Fibroblast of pulmonary artery (primary cell): ENCODE measurements at places on chromosomes 1 and 21.
A peak's percentile ranks its signal among the peaks of the same experiment; 100 is the strongest.

DNA sequence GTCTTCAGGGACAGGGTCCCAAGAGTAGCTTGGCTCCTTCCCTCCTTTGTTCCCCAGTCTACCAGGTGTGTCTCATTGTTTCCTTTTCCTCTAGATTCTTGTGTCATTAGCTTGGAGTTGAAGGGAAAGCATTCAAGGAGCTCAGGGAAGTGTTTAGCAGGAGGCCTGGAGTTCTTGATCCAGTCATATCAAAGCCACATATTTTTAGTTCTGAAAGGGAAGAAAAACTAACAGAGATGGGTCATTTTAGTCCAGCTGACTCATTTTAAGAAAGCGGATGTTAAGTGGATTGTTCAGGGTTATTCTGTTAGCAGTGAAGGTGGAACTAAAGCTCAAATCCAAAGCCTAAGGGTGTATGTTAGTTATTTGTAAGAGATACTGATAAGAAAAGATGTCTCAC, 721 bp downstream of the C1orf54 start:
- DNase-seq = no peak

DNA sequence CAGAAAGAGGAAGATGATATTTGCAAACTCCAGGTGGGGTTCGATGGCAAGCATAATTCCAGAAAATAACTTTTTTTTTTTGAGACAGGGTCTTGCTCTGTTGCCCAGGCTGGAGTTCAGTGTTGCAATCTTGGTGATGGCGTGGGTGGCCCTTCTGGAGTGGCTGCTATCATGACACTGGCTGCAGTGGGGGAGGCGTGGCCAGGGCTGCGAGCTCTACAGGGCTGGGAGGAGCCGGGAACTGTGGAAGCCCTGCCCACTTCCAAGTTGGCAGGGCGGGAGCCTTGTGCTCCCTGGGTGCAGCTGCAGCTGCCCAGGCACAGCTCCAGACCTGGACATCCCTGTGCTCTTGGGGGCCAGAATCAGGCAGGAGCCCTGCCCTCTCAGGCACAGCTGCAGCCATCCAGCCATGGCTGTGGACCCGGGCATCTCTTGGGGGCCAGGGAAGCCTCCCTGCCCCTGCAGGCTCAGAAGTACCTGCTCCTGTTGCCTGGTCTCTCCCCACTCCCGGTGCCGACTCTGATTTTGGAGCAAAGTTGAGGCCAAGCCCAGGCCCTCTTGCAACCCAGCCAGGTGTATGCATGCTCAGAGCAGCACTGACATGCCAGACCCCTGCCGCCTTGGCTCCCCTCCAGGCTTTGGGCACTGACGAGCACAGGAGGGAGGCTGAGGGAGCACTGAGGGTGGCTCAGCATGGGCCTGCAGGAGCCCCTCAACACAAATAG, 7.2 kb upstream of the BCL10 start:
- no peak for DNase-seq

- DNase-seq = no peak
Observed at GRCh38 chr1:229043115-229043514, 227.8 kb upstream of the RAB4A start.

DNA sequence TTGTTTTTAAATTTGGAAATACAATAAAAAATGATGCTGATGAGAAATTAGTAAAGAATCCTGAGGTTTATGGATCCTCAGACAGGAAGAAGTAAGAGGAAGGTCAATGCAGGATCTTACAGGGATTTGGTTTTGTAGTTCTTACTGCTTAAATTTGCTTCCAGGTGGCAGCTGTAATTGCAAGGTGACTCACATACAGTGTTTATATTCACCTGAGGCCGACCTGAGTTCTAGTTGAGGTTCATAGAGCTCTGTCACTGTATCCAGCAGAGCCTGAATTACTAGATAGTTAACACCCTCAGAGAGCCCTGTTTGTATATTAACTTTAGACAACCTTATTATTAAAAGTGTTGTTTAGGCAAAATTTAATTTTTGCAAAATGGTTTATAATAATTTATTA, 1.4 kb upstream of the WDR26 start:
- no peak for DNase-seq

- DNase-seq = no peak
Observed at GRCh38 chr1:34625521-34626015, 129.3 kb upstream of the GJB5 start.

DNA sequence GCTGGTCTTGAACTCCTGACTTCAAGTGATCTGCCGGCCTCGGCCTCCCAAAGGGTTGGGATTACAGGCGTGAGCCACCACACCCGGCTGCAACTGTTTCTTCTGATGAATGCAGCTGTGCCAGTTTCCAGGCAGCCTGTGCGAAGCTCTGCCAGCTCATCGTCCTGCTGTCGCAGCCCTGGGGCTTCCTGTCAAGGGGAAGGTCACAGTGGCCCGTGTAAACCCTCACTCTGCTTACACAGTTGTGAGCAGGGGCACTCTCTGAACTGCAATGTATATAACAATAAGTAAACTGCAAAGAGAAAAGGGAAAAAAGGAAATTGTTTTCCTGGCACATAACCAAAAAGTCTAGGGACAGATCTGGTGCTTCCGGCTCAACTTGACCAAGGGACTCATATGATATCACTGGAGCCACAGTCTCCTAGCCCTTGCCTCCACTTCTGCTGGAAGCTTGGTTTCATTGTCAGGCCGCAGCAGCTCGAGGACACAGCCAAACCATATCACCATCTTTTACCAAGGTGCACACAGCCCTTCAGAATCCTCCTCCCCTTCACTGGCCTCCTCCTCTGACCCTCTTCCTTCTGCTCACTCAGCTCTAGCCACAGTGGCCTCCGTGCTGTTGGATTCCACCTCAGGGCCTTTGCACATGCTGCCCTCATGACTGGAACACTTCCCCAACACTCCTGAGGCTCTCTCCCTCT, 22.8 kb upstream of the LBR start:
- no peak for DNase-seq

DNA sequence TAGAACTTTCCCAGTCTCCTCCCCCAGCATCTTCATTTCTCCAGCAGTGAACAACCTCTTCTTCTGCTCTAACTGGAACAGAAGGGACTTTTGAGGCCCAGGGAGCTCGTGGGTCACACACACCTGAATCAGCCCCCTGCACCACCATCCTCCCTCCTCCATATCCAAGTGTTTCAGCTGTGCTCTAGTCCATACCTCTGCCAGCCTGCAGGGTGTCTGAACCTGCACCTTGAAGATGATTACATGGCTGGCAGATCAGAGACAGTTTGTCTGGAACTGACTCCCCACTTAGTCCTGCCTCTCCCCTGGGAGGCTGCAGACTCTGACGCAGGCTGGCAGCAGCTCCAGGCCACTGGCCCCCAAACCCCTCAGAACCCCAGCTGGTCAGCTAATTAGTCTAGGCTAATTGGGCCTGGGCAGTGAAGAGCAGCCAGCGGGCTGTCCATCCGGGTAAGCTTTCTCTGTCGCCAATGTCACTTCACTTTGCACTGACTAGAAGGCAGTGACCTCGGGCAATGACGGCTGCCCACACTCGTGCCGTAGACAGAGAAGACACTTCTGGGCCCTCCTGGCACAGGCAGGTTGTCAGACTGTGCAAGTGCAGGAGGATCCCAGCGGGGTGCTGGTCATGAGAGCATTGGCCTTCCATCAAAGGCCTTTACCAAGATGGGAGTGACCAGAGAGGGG, 12.2 kb downstream of the CAMK1G start:
- no peak for DNase-seq

- no peak for DNase-seq
Observed at GRCh38 chr1:223288826-223289225, 75.2 kb downstream of the SUSD4 start.

DNA sequence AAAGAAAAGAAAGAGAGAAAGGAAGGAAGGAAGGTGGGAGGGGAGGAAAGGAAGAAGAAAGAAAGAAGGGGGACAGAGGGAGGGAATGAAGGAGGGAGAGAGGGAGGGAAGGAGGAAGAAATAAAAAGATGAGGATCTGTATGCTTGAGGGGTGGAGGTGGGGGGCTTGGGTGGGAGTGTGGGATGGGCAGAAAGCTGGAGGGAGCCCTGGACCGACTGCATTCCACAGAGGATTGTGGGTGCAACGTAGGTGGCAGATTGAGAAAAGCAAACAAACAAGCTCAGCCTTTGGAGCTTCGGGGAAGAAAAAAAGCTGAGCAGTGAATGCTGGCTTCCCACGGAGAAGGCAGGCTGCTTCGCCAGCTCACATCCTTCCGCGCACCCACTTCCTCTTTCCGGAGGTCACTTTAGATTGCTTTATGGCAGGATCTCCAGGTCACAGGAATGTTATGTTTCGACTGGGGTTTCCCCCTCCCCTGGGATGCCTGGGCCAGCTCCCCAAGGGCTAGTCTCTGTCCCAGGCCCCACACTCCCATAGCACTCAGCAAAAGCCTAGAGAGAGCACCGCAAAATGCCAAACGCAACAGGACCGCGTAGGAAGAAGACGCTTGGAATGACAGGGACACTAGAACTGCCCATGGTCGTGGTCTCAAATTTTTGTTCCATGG, 20.7 kb upstream of the LGALS8 start:
- peak; percentile 85 for DNase-seq

DNA sequence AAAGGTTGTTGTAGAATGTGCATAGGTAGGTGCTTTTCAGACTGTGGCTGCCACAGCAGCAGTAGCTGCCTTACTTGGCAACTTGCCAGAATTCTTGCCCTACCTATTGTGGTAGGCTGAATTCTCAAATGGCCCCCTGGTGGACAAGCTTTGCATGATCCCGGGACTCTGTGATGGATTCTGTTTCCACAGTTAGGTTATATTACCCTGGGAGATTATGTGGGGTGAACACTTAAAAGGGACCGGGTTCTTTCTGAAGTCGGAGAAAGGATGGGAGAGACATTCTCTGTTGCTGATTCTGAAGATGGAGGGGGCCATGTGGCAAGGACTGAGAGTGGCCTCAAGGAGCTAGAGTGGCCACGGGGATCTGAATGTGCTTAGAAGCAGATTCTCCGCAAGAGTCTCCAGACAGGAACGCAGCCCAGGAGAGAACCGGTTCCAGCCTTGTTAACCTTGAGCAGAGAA, 32.1 kb upstream of the KCNE1 start:
- DNase-seq = peak; percentile 87

DNA sequence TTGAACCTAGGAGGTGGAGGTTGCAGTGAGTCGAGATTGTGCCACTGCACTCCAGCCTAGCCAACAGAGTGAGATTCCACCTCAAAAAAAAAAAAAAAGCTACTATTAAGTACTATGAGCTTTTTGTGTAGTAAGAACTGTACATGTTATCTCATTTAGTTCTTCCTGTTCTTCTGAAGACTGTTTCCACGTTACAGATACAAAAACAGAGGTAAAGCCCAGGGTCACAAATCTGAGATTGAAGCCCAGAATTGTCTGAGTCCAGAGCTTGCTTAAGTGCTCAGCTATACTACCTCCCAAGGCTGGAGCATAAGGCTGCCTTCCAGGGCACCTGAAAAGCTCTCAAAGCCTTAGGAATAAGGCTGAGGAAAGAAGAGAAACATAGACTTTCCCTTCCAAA, 2.9 kb downstream of the FABP3 start:
- peak; percentile 53 for DNase-seq

DNA sequence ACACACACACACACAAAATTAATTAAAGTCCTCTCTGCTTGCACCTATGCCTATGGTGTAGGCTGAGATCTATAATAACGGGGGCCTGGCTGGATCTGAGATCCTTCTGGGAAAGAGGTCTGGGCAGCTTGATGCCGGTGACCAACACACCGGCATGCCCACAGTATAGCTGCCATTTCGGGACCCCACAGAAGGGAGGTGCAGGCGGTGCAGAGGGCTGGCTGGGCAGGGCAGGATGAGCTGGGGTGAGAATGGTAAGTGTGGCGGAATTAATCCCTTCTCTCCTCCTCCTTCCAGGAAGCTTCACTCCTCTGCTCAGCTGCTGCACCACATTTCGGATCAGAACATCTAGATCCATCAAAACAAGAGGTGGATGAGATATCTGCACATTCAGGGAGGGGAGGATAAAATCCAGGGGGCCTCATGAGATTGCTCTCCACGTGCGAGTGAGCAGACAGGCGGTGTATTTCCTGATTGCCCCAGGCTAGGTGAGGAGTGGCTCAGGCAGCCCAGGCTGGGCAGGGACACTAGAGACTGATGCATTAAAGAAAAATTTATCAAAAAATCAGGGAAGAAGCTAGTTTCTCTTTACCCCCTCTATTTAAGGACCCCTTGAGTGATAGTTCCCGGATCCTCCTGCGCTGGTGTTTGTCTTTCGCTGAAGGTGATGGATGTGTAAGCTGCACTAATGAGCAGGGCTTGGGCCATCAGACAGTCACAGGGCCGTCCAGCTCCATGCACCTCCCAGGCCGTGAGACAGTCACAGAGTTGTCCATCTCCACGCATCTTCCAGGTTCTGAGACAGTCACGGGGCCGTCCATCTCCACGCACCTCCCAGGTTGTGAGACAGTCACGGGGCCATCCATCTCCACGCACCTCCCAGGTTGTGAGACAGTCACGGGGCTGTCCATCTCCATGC, 449.9 kb downstream of the PTPRU start:
- DNase-seq = no peak

GRCh38 chr1:70718086-70718630, 307.1 kb downstream of the CTH start:
- peak; percentile 2 for DNase-seq

DNA sequence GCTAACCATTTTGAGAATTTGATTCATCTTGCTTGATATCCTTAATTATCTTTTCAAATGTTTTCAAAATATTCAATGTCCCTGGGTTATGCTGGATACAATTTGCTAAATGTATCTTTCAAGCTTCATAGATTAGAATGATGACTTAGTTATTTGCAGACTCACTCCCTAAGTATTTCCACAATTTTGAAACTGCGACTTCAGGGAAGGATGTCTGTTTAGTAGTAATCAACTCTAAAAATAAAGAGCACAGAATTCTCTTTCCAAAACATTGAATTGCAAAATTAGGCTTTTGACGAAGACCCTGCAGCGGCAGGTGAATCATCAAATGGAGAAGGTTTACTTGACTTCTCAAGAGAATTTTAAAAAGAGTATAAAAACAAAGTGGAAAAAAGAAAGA, 14.2 kb downstream of the RGS1 start:
- DNase-seq = peak; percentile 21

GRCh38 chr1:220887202-220887519, 7.9 kb downstream of the HLX start:
- DNase-seq = no peak

GRCh38 chr1:7915826-7916500, 24.7 kb downstream of the TNFRSF9 start:
- DNase-seq = no peak

GRCh38 chr1:37323486-37324377, 150.6 kb upstream of the ZC3H12A start:
- peak; percentile 25 for DNase-seq

DNA sequence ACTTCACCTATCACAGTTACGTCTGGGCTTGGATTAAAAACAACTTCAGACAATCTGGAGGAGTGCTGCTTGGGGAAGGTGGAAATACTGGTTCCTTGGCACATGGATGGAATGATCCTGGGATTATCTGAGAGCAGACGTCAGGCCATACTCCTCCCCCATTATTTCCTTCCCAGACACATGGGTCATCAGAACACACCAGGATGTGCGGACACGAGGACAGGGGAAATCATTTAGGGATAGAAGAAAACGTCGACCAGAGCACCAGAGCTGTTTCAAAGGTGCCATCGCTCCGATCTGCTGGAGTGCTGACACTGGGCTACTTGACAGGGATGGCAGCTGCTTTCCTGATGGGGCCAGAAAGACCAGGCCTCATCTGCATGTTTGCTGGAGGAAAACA, 31.8 kb upstream of the ANGPTL7 start:
- DNase-seq = peak; percentile 54

- DNase-seq = peak; percentile 76
Observed at GRCh38 chr1:236063919-236064673, 794 bp downstream of the NID1 start.

GRCh38 chr1:38239258-38239835, 192.8 kb upstream of the POU3F1 start:
- no peak for DNase-seq

GRCh38 chr1:191528275-191528674, 630.0 kb upstream of the RGS18 start:
- DNase-seq = no peak
